ENCODE measurements at places on chromosomes 5 and 9. TPM values are rescaled to one million over a fixed set of nuclear protein-coding genes. Genes with fewer than 3 reads are reported as not detected.

DNA sequence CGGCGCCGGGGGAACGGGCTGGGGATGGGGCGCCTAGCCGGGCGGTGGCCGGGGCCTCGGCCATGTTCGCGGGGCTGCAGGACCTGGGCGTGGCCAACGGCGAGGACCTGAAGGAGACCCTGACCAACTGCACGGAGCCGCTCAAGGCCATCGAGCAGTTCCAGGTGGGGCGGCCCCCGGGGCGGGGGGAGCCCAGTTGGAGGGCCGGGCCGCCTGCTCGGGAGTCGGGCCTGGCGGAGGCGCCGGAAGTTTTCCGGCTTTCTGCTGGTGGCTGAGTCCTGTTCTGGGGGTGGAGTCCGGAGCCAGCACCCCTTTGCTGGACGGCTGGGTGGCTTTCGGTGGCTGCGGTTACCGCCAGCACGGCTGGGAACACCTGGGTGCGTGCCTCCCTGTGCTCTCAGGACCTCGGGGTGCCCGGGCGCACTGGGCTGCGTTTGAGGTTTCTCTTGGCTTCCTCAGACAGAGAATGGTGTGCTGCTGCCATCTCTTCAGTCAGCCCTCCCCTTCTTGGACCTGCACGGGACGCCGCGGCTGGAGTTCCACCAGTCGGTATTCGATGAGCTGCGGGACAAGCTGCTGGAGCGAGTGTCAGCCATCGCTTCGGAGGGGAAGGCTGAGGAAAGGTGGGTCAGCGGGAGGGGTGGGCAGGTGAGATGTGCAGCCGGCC, 454 bp downstream of the NELFB start:
- H3K27ac ChIP-seq: peak overlapping the region; percentile 36
- H3K27me3 ChIP-seq: no peaks in the 10 kb centered on the region
- H3K4me3 ChIP-seq: peak overlapping the region; percentile 86
- peaks cover 20% of the 10 kb centered on the region for H3K4me1 ChIP-seq

DNA sequence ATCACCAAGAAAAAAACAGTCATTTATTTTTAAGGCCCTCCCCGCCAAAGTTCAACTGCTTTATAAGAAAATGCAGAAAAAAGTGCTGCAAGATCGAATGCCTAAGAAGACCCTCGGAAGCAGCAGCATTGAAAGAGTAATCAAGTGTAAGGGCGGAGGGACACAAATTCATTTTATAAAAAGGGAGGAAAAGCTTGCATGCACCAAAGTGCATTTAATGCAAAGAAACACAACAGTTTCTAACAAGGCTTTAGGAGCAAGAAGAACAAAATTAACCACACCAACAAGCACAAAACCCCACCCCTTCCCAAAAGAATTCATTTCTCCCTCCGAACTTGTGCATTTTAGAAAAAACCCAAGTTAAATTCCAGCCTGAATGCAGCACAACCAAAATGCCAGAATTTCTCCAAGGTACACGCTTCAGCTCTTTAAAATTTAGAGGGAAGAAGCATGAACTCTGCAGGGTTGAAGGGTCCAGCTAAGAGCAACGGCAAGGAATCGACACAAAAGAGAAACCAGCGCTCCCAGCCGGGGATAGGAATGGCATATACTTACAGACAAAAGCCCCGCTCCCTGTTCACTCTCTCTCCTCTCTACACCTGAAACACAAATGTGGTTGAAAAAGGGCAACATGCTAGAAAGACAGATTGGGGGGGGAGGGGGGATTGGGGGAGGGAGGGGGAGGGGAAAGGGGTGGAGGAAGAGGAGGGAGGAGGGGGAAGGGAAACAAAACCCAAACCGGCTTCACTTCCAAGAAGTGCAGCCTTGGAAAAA, at the start of gene NREP:
Gene NREP, minus strand, starts transcription at position 614 of the 774 bp plus-strand sequence. CDS start 1,422 bp downstream, outside the sequence.
- peak within 1 kb of the TSS; percentile 92 for H3K4me3 ChIP-seq
- H3K27me3 ChIP-seq: no peaks in the 10 kb centered on the region
- H3K27ac ChIP-seq: peak within 1 kb of the TSS; percentile 89
- DNase-seq: peak; percentile 9
- H3K36me3 ChIP-seq: no peaks in the 10 kb centered on the region

DNA sequence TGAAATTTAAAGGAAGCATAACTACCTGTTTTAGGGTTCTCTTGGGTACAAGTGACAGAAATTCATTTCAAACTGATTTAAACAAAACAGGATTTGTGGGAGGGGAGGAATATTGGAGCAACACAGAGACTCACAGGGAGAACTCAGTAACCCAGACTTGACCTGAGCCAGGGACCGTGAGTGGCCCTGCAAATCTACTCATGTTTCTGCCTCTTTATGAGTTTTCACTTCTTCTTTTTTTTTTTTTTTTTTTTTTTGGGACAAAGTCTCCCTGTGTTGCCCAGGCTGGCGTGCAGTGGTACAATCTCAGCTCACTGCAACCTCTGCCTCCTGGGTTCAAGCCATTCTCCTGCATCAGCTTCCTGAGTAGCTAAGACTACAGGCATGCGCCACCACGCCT, 405.6 kb upstream of the ZNF608 start:
- no peak for DNase-seq
- H3K36me3 ChIP-seq: no peaks in the 10 kb centered on the region
- H3K4me3 ChIP-seq: no peak overlapping the region
- no peaks in the 10 kb centered on the region for H3K4me1 ChIP-seq
- H3K27me3 ChIP-seq: peaks cover 4% of the 10 kb centered on the region
- no peak overlapping the region for H3K27ac ChIP-seq

GRCh38 chr9:126756876-126757415, 47.9 kb upstream of the ZBTB43 start:
- no peak for DNase-seq
- H3K27me3 ChIP-seq: peaks cover 3% of the 10 kb centered on the region
- H3K4me1 ChIP-seq: peaks cover 3% of the 10 kb centered on the region
- H3K36me3 ChIP-seq: no peaks in the 10 kb centered on the region
- H3K27ac ChIP-seq: no peak overlapping the region

DNA sequence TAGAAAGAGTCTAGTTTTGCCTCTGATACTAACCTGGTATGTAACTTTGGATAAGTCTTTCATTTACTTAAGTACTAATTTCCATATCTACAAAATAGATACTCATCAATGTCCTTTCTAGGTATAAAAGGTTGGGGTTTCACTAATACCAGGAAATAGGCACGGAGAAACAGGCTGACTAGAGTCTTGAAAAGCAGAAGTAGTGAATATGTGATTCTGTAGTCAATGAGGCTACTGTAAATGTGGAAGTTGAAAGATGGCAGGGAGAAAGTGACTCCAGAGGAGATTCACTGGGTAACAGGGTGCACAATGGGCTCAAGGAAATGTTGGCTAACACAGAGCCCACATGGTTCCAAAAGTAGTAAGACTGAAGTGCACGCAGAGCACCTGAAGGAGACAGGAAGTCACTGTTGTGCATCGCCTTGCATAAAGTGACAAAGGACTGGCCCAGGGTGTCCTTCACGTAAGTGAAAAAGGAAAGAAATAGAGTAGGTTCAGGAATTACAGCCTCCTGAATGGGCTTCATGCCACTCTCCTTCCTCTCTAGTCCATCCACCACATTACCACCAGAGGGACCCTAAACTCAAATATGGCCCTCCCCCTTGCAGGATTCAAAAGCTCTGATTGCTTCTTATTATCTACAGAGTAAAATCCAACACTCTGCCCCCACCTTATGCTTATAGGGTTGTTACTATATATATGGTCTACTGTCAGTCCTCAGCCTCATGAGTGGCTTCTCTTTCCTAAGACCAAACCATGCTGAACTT, 288.0 kb upstream of the SMARCA2 start:
- DNase-seq: peak; percentile 30
- no peaks in the 10 kb centered on the region for H3K4me1 ChIP-seq
- H3K27me3 ChIP-seq: peaks cover 2% of the 10 kb centered on the region
- no peak overlapping the region for H3K27ac ChIP-seq

- no peaks in the 10 kb centered on the region for H3K4me1 ChIP-seq
- no peaks in the 10 kb centered on the region for H3K27me3 ChIP-seq
- H3K27ac ChIP-seq: no peak overlapping the region
- no peak overlapping the region for H3K4me3 ChIP-seq
Observed at GRCh38 chr5:158648631-158649030, 451.1 kb downstream of the EBF1 start.

DNA sequence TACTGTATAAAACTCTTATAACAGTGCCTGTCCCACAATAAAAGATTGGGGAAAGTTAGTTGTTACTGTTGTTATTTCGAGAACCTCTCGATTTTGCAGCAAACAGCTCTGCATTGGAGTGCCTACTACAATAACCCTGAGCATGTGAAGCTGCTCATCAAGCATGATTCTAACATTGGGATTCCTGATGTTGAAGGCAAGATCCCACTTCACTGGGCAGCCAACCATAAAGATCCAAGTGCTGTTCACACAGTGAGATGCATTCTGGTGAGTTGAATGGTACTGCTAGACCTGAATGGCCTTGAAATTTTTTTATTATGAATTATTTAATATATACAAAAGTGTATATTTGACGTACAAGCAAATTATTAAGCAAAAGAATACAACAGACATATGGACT, 123.2 kb downstream of the TEX10 start:
- no peak overlapping the region for H3K4me3 ChIP-seq
- H3K4me1 ChIP-seq: peaks cover 2% of the 10 kb centered on the region
- peaks cover 23% of the 10 kb centered on the region for H3K36me3 ChIP-seq
- H3K27ac ChIP-seq: no peak overlapping the region

GRCh38 chr5:116135344-116135743, 50.5 kb downstream of the COMMD10 start:
- peaks cover 32% of the 10 kb centered on the region for H3K4me1 ChIP-seq
- H3K4me3 ChIP-seq: peak overlapping the region; percentile 10
- H3K36me3 ChIP-seq: peaks cover 4% of the 10 kb centered on the region
- peak overlapping the region; percentile 71 for H3K27ac ChIP-seq

GRCh38 chr5:91423871-91424270, 40.8 kb upstream of the ARRDC3 start:
- H3K4me3 ChIP-seq: no peak overlapping the region
- H3K27ac ChIP-seq: no peak overlapping the region
- DNase-seq: no peak
- H3K4me1 ChIP-seq: peaks cover 30% of the 10 kb centered on the region

DNA sequence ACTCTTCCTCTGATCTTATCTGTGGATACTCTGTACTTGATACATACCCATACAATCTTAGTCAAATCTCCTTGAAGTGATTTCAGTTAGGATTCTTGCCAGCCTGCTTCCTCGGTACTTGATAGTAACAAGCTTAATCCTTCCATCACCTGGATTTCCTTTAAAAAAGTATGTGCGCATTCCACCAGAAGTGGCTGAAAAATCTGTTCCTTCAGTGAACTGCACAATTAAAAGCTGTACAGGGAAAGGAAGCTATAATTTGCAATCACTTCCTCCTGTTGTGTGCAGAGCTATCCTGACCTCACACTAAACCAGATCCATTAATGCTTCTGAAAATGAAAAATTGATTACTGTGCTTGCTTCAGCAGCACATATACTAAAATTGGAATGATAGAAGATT, 47.3 kb downstream of the PWWP2A start:
- peaks cover 10% of the 10 kb centered on the region for H3K4me1 ChIP-seq
- H3K27ac ChIP-seq: no peak overlapping the region
- no peaks in the 10 kb centered on the region for H3K36me3 ChIP-seq
- no peaks in the 10 kb centered on the region for H3K27me3 ChIP-seq
- no peak overlapping the region for H3K4me3 ChIP-seq

DNA sequence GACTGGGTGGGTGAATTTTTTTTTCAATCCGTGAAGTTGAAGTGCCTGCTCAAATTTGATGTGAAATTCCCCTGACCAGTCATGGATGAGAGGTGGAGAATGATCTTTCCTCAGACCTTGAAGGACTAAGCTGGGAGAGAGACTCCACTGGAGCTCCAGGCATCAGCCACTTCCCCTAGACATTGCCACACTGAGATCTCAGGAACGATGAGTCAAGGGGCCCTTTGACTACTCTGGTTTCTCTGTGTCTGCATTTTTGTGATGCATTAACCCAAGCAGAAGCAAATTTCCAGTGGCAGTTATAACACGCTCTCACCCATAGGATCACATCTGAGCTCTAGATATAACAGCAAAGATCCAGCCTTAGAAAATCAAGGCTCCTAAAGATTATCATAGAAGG, 171.2 kb upstream of the KIF2A start:
- H3K4me1 ChIP-seq: no peaks in the 10 kb centered on the region
- no peak for DNase-seq
- no peak overlapping the region for H3K27ac ChIP-seq
- H3K36me3 ChIP-seq: no peaks in the 10 kb centered on the region

DNA sequence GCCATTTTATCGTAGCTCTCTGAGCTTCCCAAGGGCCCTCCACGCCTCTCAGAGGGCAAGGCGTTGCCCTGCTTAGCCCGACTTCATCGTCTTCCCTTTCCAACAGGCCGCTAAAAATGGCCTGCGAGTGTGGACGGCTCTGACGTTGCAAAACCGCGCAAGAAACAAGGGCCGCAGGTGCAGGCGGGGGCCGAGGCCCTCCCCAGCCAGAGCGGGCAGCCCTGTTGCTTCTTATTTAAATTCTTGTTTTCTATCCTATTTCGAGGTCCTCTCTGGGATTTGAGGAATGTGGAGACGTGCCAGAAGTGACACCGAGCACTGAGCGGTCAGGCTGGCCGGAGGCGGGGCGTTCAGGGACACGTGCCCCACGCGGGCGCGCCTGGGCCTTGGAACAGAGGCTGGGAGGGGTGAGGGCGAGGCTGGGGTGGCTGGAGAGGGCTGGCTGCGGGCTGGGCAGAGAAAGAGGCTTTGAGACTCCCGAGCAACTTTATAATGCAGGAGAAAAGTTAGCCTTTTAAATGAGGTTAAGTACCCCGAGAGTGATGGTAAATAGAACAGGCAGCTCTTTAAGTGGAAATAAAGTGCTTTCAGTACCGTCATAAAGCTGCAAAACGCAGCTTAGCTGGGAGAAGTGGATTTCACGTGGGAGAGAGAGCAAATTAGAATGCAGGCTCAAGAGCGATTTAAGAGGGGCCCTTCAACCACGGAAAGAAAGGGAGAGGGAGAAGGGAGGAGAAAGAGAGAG, 243.6 kb downstream of the AUH start:
- H3K27ac ChIP-seq: peak overlapping the region; percentile 33
- no peak overlapping the region for H3K4me3 ChIP-seq
- H3K27me3 ChIP-seq: peaks cover 5% of the 10 kb centered on the region
- H3K4me1 ChIP-seq: peaks cover 5% of the 10 kb centered on the region
- DNase-seq: no peak

The IL9 gene
- not detected for polyA plus RNA-seq

The GNAQ gene
- 9.9 TPM for polyA plus RNA-seq

The ACTBL2 gene
- not detected for polyA plus RNA-seq

The INSL6 gene
- not detected for polyA plus RNA-seq

The CFAP90 gene
- not detected for polyA plus RNA-seq

The COMMD10 gene
- polyA plus RNA-seq: 35.3 TPM

The CYLC2 gene
- polyA plus RNA-seq: not detected

The CTSV gene
- polyA plus RNA-seq: not detected

All from naive thymus-derived CD8-positive, alpha-beta T cell (primary cell).